ENCODE measurements at places on chromosomes 6 and 20.

DNA sequence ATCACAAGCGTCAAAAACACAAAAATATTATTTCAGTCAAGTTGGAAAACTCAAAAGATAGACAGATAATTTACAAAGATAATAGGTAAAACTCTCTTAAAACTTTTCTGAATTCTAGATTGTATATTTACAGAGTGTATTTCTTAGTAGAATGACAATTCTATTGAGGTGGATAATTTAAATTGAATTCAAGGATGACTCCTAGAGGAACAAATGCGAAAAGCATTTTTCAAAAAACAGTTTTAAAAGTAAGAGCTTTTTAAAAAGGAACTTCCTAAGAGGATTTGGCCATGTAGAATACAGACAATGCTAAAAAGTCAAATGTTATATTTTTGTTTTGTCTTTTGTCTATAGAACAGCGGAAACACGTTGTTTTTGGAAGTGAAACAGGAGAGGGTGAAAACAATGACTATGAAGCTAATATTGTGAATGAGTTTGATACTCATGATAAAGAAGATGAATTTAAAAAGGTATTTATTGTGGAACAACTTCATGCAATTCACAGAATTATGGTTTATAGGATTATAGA lies 90.1 kb downstream of the DNAH8 start:
- no peak for DNase-seq

GRCh38 chr20:32709632-32710121 lies 33.6 kb downstream of the COMMD7 start:
- DNase-seq = no peak

- DNase-seq = no peak
Observed at GRCh38 chr6:65117817-65118409, 589.1 kb downstream of the EYS start.

DNA sequence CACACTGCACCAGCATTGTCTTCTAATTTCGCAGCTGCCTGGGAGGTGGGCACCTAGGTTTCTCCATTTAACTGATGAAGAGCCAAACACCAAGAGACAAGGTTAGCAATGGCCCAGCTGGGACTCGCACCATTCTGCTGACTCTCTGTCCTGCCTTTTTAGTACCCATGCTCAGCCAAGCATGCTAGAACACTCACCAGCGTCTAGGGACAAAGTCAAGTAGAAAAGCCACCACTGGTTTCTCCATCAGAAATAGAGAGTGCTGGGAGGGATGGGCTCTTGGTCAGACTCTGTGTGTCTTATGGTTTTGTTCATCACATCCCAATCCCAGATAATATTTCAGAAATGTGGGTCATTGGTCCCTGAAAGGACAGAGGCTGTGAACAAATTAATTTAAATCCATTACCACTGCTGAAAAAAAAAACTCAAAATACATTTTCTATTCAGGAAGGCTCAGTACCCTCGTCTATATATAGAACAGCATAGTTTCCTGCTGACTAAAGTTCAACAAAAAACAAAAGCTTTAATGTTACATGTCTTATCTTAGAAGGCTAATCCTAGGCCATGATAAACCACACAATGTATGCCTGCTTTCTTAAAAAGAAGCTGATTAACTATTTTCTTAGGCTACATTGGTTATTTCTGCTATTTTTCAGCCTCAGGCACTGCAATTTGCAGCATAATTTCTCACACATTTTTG lies 111.0 kb downstream of the TBC1D7 start:
- no peak for DNase-seq

DNA sequence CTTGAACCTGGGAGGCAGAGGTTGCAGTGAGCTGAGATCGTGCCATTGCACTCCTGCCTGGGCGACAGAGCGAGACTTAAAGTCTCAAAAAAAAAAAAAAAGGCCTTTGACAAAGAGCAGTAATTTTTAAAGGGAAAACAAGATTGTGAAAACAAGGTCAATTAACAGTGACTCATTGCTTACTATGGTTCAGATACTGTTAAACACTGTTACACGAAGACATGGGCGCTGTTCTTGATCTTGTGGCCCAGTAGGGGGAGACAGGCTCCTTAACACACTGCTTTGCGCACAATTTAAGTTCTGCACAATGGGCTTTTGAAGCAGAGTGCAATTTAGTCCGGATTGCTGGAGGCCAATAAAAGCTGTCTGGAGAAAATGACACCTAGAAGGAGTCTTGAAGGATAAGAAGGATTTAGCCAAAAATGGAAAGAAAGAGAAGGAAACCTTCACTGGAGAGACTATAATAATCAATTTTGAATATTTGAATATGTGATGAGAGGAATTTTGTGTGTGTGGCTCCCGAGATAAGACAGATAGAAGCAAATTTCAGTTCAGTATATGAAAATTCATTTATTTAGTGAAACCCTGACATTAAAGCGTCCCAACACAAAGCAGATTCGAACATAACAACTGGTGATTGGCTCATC lies 6.0 kb upstream of the LATS1 start:
- DNase-seq = no peak

DNA sequence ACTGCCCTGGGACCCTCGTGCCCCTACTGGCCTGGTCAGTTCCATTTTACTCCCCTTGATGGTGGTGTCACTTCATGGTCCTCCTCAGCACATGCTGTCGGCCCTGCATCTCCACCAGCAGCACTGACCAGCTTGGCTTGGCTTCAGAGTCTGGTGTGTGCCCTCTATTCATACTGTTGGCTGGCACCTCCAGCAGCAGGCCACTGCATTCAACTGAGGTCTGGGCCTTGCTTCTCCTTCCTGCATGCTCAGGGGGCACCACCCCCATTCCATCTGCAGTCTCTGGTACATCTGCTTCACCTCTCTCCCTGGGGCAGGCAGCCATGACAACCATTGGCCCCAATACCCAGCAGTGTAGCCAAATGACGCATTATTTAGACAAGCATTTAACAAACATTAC lies 155.9 kb downstream of the SLC24A3 start:
- no peak for DNase-seq

DNA sequence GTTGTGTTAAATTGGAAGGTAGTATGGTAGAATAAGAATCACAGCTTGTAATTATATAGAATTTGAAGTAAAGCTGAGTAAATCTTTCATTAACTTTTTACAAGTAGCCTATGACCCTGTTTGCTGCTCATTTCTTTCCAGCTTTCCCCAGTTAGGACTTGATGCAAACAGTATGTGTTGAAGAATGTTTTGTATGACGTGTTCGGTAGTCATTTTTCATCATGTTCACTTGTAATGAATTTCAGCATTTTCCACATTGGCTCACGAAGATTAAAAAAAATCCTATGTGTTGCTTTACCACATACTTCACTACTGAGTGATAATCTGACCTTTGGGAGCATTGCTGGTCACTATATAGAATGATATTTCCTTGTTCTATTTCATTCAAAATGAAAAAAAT lies 162.4 kb downstream of the CDKAL1 start:
- DNase-seq = no peak

GRCh38 chr20:11170025-11170424 lies 496.2 kb upstream of the JAG1 start:
- no peak for DNase-seq

GRCh38 chr20:52978851-52979250 lies 6.7 kb downstream of the TSHZ2 start:
- no peak for DNase-seq

- no peak for DNase-seq
Observed at GRCh38 chr20:37673444-37673843, 20.4 kb upstream of the CTNNBL1 start.

DNA sequence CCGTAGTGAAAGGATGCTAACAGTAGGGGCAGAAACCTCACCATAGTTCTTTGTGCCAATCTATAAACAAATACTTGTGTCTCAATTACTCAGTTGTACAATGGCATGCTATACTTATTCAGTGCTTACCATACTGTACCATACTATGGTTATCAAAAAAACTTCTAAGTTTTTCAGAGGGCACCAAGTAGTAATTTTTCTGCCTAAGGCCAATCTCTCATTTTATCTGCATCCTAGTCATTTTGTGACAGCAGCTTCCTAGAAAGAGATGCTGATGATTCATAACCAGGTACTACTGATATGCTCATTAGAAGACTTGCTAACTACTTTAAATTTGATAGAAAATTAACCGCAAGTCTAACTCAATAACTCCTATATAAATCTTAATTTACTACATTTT lies 42.9 kb downstream of the TMEM244 start:
- DNase-seq = no peak

GRCh38 chr6:18314317-18314997 lies 50.1 kb upstream of the DEK start:
- no peak for DNase-seq

DNA sequence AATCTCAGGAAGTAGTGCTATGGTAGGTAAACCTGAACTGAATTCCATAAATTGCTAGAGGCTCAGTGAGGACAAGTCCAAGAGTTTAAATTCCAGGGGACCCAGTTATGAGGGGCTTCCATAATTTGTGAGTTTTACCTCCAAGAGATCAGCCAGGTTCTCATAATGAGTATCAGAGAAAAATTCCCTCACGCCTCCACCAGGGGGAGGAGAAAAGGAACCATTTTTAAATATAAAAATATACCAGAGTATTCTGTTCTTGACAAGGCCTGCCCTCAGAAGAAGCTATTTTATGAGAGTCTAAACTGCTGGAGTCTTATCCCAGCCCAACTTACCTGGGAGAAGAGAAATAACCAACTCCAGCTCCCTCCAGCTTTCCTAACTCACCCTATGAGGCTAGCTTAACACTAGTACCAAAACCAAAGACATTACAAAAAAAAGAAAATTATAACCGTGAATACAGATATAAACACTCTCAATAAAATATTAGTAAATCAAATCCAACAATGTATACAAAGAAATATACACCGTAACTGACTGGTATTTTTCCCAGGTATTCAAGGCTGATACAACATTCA lies 158.7 kb downstream of the TFAP2A start:
- DNase-seq = no peak

DNA sequence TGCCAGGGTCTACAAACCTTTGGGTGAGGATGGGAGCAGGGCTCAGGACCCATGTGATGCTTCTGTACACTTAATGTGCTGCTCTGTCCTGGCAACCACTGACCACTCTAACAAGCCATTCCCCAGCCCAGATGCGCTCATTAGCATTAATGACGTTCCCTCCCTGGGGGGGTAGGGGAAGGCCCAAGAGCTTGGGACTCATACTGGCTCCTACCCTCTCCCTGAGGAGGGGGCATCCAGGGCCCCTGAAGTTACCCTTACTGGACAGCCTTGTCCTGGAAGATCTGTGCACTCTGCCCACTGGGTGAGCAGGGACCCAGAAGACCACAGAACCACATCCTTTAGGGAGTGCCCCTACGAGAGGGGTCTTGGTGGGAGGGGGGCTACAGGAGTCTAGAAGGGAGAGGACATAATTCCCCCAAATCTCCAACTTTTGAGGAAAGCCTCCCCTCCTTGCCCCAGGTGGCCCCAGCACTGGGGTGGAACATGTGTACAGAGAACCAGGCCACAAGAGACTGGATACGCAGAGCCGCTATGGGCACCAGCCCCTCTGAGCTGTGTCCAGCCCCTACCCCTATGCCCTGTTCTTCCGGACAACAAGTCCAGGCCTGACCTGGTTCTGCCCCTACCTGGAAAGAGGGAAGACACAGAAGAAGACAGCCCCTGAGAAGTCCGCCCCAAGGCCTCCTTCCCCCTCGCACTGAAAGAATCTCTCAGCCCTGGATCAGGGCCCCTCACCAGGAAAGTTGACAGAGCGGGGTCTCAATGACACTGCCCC lies 1.4 kb downstream of the TEAD3 start:
- DNase-seq = no peak

DNA sequence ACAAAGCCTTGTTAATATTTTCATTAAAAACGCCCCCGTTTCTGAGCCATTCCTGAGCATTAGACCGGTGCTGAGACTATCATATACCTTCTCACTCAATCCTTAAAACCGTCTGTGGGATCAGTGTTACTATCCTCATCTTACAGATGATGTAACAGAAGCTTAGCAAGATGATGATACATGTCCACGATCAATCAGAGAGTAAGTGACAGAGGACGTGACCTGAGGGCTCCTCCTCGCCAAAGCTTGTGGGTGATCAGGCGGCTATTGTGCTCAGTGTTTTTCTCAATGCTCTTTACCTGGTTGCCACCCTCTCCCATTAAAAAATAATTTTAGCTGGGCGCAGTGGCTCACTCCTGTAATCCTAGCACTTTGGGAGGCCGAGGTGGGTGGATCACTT lies 113.1 kb downstream of the MTHFD1L start:
- DNase-seq = no peak

- DNase-seq = peak; percentile 47
Observed at GRCh38 chr6:152338335-152339125, 298.6 kb downstream of the SYNE1 start.

DNA sequence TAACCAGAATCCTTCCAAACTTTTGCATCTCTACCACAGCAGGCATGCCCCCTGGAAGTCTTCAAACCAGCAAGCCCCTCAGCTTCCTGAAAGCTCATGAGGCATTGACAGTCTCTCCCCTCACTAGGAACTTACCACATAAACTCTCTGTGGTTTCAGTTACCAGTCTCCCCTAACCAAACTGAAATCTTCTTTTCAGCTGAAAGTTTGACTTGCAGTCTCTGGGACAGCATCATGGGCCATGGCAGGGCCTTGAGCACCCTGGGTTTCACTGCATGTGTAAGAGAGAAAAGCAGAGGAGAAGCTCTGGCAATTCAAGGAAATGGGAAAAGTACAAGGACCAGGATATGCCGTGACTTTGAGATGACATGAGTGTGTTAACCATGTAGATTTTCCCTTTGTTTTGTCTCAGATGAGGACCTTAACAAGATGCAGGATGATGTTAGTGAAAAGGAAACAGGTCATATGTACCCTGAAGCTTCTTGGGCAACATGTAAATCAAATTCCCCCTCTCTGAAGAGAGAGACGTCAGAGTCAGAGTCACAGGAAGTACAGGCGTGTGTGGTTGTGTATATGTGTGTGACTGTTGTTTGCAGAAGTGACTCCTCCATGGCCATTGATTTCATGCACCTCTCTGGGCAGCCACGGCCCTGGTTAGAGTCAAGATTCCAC lies 106.3 kb downstream of the TNFRSF21 start:
- DNase-seq = no peak

- DNase-seq = no peak
Observed at GRCh38 chr6:170047823-170048222, 243.1 kb downstream of the DLL1 start.

DNA sequence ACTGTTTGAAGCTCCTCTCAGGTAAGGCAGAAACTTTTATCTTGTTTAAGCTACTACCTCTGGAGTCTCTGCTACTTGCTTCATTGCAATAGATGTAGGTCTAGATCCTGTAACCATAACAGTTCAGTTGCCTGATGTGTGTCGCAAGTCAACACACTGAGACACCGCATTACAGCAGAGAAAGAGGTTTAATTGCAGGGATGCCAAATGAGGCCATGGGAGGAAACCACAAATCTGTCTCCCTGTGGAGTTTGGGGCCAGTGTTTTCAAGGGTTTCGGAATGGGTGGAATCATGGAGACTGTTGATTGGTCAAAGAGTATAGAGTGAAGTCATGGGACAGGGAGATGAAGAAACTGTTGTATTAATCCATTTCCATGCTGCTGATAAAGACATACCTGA lies 57.1 kb upstream of the RBM24 start:
- DNase-seq = no peak

- DNase-seq = no peak
Observed at GRCh38 chr6:2103765-2104523, 141.5 kb downstream of the GMDS start.

DNA sequence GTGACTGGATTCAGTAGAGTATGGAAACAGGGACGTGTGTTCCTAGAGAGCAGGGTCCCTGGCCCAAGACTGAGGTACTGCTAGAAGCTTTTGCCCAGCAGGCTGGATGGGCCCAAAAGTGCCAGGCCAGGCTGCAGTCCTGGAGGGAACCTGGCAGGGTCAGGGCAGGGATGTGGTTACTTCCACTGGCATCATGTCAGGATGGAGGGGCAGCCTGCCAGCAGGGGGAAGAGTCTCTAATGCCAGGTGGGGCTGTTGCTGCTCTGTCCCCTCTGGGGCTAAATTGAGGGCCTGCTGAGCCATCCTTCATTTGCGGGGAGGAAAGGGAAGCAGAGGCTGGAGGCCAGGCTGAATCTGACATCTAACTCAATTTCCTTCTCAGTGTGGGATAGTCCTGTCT lies 17.2 kb downstream of the ZDHHC14 start:
- DNase-seq = no peak
